ENCODE measurements at places on chromosomes 7 and 10. TPM values are rescaled to one million over a fixed set of nuclear protein-coding genes. Genes with fewer than 3 reads are reported as not detected.

DNA sequence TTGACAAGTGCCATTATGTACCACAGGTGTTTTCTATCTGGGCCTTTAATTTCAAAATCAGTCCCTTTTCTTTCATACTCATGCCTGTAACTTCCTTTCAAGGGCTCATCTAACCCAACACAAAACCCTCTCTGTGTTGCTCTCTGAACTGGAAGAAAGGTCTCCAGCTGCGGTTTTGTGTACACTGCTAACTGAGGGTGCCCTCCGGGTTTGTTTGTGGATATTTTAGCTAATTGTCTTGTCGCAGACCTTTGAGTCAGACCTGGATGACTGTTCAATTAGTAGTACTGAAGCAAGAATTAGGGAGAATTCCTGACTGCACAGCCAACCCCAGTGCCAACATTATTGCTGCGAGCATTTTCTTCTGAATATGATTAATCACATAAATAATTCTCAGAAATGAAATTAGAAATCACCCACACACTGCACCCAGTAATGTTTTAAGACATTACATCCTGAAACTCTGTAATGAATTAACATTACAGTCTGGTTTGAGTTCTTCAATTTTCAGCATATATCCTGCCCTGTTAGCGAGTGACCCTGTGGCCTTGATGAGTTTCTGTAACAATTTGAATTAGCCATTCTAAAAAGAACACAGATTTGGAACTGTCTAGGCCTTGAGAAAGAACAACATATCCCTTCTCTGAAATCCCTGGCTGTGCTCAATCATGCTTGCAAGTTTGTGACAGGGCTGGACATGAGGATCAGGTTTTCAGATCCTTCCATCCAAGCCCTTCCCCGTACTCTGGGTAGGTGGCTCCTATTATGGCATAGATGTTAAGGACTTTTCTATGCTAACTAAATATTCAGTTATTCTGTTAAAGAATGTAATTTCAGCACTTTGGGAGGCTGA lies 460.1 kb downstream of the PLXDC2 start:
- H3K4me1 ChIP-seq: no peaks in the 10 kb centered on the region
- no peaks in the 10 kb centered on the region for H3K27me3 ChIP-seq
- H3K27ac ChIP-seq: no peak overlapping the region
- H3K4me3 ChIP-seq: no peak overlapping the region

GRCh38 chr10:47330804-47331203 lies 8.6 kb downstream of the GDF2 start:
- no peaks in the 10 kb centered on the region for H3K4me1 ChIP-seq
- no peak overlapping the region for H3K4me3 ChIP-seq
- H3K27ac ChIP-seq: no peak overlapping the region
- no peak for DNase-seq
- peaks cover 2% of the 10 kb centered on the region for H3K27me3 ChIP-seq

GRCh38 chr10:11527691-11528255 lies 83.7 kb downstream of the USP6NL start:
- DNase-seq: no peak
- no peaks in the 10 kb centered on the region for H3K36me3 ChIP-seq
- peak overlapping the region; percentile 67 for H3K4me3 ChIP-seq
- H3K27me3 ChIP-seq: no peaks in the 10 kb centered on the region
- H3K27ac ChIP-seq: peak overlapping the region; percentile 70
- peaks cover 22% of the 10 kb centered on the region for H3K4me1 ChIP-seq

DNA sequence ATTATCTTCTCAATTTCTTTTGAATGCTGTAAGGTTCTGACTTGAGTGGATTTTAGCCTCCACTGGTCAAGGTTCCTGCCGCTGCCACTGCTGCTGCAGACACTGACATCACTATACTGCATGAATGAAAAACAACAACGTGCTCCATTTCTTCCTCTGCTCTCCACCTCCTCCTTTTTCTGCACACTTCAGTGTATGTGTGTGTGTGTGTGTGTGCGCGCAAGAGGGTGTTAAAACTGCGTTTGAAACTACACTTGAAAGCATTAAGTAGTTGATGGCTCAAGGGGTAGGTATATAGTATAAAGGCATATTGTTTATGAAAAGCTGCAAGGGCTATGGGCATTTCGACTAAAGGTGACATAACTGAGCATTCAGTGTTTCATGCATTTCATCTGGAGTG lies 3.5 kb downstream of the GLCCI1 start:
- DNase-seq: peak; percentile 34
- H3K27me3 ChIP-seq: no peaks in the 10 kb centered on the region
- no peak overlapping the region for H3K4me3 ChIP-seq
- H3K27ac ChIP-seq: no peak overlapping the region

Gene PNLIPRP2
- not detected for total RNA-seq

Gene GRM3
- not detected for total RNA-seq

All from activated CD8-positive, alpha-beta T cell treated with anti-CD3 and anti-CD28 coated beads, Interleukin-2, amount 10 ng/mL, durations not matched to agents 7 days and 5 days (primary cell).